Endodermal cell (in vitro differentiated cells): ENCODE measurements at places on chromosomes 7 and 10.

DNA sequence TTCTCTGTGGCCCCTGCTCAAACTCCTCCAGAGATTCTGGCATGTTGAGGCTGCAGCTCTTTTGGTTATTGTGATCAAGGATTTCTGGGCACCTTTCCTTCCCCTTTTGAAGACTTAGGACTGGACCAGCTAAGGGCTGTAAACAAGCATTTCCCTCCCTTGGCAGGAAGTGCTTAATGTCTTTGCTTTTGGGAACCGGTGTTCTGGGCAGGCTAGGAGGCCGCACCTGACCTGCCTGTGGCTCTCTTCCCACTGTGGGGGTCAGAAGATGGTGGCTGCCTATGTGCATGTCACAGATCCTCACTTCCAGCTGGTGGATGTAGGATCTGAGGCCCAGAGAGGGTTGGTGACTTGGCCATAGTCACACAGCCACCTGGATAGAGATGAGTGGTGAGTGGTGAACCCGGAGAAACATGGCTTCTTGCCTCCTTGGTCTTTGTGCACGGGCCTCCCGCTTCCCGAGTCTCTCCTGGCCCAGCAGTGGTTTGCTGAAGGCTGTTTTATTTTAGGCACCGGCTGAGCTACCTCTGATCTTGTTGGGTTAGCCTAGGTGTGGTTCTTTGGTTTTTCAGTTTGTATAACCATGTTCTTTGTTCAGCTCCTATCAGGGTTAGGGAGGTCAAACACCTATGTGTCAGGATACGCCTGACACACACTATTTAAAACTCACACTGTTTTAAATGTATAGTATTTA, 82.0 kb downstream of the GRK5 start:
- no peak for DNase-seq

DNA sequence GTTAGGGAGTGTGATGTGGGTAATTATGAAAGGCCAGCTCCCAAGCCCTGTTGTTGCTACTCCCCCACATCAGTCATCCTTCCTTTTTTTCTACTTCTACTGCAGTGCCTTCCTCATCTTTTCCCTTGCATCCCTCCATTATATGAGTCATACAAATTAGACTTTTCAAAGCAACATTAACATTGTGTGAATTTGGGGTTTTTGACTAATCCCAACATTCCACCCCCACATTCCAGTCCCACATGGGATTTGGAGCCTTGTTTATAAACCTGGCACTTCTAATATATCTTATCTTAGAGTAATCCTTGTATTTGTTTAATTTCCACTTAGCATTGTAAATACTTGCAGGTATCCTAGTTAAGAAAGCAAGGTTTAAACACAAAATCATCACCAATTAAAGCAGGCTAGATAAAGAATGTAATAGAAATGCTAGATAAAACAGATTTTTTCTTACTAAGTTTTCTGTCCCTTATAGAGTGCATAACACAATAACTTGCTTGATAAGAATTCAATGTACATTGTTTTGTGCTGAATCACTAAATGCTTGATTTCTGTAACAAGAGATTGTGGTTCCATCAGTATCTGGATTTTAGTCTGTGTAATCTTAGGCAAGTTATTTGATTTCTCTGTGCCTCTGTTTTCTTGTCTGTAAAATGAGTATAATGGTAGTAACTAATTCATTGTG, 165.8 kb downstream of the CFTR start:
- no peak for DNase-seq

DNA sequence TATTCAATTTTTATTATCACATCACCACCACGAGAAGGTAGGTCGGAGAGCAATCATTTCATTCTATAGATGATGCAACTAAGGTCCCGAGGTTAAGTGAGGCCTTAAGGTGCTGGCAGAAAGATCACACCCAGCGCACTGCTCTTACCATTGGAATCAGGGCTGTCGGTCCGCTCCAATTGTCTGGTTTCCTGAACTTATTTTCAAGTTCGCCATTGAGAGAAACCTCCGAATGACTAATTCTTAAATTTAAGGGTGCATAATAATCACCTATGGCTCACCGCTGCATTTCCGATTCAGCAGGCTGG, 625 bp upstream of the GSTO2 start:
- DNase-seq: no peak

DNA sequence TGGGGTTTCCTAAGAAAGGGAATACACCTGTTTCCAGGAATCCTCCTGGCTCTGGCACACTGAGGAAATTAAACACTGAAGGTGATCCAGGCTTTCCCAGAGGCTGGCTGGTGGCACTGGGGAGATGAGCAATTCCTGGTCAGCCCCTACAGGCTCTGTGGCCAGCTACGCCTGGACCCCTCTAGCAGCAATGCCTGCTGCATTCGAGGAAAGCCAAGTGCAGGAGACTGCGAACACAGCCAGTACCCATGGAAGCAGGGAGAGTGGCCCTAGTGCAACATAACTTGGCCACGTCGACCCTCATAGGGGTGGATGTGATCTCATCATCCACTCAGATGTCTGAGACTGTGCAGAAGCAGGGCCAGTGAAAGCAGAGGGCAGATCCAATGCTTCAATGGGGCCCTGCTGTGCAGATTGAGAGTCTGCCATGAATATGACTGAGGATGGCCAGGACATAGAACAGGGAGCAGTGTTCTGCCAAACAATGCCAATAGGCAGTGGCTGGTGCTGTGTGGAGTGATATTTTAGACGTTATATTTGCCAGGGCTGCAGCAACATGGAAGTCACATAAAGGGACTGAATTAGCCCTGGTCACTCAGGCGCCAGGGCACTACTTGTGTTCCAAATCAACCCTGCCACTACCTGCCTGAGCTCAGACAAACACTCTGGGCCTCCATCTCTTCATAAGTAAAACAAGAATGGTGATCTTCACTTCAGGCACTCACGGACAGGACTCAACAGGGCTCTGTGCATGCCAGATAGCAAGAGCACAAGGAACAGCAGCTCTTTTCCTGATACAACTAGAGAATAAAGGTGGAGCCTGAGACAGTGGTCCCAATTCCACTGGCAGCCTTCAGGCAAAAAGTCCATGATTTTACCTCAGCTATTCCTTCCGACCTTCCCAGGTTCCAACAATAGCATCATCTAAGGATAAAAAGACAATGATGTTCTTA, 2.4 kb downstream of the ZNF488 start:
- DNase-seq: peak; percentile 29

DNA sequence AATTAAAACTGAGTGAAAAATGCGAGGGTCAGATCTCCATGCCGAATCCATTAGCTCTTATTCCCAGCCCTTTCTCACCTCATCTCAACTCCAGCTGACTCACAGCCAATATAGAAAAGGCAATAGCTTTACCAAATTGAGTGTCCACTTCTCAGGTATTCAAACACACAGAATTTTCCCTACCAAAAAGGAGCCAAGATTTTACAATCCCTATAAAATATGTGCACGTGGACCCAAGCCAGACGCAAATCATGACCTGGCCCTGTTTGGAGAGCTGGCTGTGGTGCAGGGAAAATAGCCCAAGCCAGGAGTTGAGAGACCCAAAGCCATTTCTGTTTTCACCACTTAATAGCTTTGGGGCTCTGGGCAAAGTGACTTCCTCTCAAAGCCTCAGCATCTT, 379.7 kb upstream of the AUTS2 start:
- no peak for DNase-seq

DNA sequence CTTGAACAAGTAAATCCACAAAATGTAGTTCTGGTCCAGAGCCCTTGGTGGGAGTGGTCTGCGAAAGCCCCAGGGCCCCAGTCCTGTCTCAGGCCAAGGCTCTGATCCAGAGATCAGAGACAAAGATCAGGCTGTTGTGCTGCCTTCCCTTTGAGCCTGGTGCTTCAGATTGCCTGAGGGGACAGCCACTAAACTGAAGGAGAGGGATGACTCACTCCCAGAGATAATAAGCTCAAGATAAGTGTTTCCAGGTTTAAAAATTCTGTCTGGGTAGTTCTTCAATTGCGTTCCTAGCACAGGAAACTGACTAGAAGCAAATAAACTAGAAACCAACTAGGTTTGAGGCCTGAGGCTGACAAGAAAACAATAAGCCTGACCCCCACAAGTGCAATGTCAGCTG, 190.2 kb downstream of the RAMP3 start:
- peak; percentile 58 for DNase-seq

GRCh38 chr10:75982611-75983369, 551.4 kb downstream of the LRMDA start:
- DNase-seq: no peak

DNA sequence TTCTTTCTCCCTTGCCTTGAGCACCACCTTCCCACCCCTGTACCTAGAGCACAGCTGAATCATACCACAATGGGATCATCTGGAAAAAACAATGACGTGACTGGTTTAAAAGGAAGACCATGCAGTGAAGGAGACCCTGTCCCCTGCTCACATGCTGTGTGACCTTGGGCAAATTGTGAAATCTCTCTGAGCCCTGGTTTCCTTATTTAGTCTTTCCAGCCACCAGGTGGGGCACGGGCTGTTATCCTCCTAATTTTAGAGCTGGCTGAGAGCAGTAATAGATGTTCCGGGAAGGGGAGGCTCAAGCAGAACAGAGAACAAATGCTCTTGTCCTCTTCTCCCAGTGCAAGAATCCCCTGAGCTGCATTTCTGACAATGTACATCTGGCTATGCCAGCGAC, 198.3 kb downstream of the RPS24 start:
- DNase-seq: peak; percentile 64

GRCh38 chr7:115221456-115221855, 299.6 kb downstream of the MDFIC start:
- no peak for DNase-seq

GRCh38 chr10:98293550-98294269, 25.7 kb upstream of the LOXL4 start:
- DNase-seq: no peak

GRCh38 chr7:33961948-33962347, 56.6 kb downstream of the BMPER start:
- DNase-seq: no peak
